ENCODE measurements at places on chromosomes 4 and X.

DNA sequence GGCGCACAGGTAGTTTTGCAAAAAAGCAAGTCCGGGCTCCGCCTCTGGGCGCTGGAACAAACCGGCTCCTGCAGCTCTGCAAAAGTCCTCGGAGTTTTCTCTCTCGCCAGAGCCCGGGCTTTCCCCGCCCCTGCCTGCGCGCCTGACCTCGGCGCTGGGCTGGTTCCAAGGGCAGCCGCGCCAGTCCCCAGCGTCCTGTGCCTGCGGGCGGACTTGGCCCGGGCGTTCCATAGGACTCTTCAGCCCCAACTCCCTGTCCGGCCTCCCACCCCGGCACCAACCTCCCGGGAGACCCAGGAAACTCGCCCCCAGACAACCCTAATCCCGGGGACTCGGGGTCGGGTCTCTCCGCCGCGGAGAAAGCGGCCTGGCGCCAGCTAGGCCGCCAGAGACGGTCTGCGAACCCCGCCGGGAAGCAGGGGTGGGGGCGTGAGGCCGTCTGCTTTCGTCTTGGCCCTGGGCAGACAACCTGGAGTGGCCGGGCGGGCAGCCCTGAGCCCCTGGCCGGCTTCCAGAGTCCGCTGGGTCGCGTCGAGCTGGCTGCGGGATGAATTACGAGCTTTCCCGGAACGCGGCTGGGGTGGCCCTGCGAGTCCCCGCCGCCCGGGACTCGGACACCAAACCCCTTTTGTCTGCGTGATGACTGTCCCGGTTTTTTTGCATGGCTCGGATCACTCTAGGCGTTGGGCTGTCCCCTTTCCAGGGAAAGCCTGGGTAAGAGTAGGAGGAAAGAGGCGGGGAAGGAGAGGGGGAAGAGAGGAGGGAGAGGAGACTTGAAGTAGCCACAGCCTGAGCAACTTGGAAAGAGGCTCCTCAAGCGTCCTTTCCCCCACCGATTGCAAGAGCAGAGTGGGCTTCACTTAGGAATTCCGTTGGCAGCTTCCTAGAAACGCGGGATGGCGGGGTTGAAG, 916 bp downstream of the MXRA5 start:
- no peak for DNase-seq

DNA sequence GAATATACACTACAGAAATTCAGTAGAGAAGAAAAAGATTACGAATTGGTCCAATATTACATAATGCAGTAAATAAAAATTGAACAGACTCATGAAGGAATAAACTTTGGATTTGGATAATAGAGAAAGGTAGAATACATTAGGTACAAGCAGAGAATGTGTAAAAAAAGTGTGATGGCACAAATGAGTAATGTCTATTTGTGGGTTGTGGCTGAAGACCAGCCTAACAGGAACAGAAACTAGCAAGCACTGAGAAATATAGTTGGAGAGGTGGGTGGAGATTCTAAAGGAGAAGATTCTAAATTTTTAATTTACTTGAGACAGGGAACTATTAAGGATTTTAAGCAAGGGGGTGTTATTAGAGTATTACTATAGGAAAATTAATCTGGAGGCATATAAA, 15.2 kb upstream of the CLOCK start:
- DNase-seq = no peak

GRCh38 chr4:17480210-17480927, 31.5 kb downstream of the QDPR start:
- DNase-seq = no peak

DNA sequence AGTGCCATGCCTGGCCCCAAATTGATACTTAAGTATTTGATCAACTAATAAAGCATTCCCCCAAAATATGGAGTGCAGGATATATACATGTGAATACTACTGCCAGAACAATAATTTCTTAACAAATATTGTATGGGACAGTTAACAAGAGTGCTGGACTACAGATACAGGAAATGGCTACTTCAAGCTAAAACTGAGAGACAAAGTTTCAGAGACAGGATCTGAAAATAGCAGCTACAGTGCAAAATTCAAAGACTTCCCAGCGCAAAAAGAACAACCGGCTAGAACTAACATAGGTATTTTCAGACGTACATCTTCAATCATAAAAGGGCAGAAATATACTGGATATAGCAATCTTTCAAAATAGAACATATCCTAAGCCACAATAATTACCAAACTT, 6.3 kb downstream of the ATRX start:
- DNase-seq = no peak

DNA sequence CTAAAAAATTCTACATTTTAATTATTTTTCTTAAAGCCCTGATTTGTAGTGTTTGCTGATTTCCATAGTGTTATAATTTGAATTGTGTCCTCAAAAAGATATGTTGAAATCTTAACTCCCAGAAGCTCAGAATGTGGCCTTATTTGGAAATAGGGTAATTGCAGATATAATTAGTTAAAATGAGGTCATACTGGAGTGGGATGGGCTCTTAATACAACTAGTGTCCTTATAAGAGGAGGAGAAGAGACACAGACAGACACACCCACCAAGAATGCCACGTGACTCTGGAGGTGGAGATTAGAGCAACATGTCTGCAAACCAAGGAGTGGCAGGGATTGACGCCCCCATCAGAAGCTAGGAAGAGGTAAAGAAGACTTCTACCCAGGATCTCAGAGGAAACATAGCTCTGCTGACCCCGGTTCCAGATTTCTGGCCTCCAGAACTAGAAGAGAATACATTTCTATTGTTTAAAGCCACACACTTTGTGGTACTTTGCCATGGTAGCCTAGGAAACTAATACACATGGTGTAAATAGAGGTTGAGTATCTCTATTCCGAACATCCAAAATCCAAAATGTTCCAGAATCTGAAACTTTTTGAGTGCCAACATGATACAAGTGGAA, 70.5 kb upstream of the IRF2 start:
- DNase-seq = no peak

DNA sequence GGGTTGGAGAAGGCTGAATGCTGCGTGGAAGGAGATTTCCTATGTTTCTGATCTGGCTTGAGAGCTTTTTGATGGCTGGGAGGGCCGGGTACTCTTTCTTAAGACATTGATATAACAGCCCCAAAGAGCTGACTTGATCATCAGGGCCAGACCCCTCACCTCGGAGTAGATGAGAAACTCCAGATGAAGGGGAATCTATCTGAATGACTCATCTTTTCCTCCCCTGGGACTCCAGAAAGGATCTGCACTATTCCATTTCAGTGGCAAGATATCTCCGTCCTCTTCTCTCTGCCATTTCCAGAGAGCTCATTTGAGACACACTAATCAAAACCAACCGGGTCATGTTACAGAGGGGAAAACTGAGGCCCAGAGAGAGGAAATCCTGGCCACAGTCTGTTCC, 92.9 kb upstream of the MSX1 start:
- DNase-seq = no peak

GRCh38 chrX:55342533-55343501, 78.1 kb upstream of the PAGE3 start:
- DNase-seq = peak; percentile 0

DNA sequence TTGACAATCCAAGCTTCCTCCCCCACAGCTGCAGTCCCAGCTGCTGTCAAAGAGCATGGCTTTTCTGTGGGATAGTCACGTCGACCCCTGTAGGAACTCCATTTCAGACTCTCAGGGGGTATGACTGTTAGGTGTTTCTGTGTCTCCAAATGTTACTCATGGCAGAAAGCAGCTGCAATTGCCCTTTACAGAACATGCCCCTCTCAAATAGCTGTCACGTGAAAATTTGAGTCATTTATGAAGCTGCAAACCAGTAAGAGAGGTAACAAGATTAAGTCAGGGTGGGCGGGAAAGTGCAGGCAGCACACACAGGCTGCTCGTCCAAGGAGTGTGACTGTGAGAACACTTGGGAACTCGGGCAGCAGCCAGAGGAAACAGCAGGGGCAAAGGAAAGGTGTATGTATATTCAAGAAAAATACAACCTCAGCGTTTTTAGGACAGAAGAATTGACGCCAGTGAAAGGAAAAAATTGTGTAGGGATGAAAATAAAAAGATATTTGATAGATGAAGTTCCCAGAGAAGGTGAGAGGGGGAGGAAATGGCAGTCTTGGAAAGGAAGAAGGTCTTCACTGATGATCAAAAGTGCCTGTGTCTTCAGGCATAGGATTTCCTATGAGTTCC, 66.5 kb upstream of the TMEM184C start:
- peak; percentile 8 for DNase-seq

DNA sequence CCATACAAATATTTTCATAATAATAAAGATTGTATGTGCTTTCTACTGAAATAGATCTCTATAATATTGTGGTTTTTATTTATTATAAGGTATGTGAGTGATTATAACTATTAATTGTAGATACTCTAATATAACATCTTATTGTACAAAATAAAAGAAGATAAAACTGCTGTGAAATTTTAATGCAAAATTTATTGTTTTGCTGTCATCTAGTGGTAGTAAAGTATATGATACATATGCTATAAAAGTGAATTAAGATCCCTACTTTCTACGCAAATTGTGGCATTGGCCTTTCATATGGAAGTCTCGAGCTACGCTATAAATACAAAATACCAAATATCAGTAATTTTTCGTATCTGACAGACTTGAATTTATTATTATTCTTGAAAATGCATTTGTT, 19.3 kb downstream of the YIPF7 start:
- no peak for DNase-seq

GRCh38 chr4:8913121-8913857, 41.6 kb upstream of the HMX1 start:
- DNase-seq = no peak

DNA sequence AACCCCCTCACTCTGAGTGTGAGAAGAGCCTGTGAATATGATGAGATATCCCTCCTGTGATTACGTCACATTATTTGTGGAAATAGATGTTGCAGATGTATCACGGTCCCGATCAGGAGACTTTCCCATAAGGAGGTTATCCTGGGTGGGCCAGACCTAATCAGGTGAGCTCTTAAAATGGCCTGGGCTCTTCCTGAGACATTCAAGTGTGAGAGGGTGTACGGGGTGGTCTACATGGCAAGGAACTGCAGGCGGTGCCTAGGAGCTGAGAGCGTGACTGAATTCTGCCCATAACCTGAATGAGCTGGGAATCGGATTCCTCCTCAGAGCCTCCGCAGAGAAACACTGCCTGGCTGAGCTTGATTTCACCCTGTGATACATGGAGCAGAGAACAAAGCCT, 12.9 kb upstream of the CENPVL1 start:
- no peak for DNase-seq

DNA sequence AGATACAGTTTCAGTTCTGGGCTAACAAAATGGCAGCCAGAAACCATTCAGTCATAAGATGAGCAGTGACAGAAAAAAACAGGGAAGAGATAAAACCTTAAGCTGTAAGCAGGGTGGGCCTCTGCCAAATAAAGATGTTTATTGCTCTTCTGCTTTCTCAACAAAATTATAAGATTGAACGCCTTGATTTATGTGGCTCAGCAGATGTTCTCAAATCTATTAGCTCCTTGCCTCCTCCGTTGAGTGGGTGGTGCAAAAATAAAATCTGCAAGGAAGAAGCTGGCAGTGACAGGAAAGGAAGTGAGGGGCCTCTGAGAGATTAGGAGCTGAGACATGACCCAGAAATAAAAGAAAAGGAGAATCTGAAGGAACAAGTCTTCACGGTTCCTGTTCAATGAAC, 206.6 kb downstream of the PTTG2 start:
- DNase-seq = no peak

DNA sequence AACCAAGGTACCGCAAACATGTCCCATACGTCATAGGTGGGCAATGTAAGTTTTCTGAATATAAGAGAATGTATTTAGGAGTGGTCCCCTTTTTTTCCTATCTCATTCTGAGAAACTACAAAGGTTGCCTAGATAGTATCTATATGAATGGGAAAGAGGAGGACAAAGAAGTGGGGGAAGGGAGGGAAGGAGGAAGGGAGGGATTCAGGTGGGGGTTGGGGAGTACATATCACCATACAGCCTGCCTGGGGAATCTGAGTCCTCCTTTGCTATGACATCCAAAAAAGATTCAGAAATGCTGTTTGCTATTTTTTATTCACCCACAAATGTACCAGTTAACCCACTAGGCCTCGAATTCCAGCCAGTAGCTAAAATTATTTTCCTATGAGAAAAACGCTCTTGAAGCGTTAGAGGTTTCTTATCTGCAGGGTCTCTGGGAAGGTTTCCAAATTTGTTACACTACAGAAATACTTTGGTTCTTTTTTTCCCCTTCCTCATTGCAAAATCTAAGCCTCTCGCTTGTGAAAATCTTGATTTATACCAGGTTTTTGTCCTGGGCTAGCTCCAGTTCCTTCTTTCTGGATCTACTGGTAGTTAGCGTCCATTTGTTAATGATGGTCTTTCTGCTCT, 212.9 kb downstream of the NSUN7 start:
- DNase-seq = no peak

DNA sequence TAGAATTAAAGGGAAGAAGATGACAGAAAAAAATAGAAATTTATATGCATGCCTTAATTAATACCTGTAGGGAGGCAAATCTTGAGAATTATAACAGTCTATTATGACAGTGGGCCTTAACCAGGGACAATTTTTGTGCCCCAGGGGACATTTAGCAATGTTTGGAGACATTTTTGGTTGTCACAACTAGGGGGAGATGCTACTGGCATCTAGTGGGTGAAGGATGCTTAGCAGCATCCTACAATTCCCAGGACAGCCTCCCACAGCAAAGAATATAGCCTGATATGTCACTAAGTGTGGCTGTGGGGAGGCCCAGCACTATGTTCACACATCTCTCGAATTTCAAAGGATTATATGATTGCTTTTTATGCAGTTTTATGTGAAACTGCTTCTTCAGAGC, 10.5 kb downstream of the GPR82 start:
- DNase-seq = no peak

DNA sequence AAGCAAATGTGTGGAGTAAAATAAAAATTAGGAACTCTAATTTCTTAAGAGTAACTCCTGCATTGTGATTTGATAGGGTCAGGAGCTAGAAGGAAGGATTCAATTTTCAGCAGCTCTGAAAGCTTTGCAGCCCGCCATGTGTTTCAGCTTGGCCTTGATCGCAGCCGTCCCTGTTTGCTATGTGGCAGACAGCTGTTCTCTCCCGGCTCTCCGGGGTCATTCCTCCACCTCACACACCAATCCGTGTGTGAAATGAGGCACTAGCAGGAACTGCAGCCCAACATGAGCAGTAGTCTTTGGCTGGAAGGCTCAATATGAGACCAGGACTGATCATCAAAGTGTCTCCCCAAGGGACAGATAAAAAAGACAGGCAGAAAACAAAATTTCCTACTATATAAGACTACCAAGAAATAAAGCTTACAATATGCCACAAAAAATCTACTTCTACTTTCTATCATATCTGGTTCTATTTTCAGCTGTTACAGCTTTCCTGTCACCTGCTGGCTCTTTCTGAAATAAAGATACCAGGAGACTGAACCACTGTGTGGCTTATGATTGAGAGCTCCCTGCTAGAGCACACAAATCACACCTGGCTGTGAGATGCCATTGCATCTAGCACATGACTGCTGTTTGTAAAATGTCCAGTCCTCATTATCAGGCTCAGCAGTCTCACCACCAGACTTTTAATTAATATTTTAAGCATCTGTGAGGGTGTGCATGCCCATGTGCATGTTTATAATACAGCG, 44.1 kb upstream of the SEC24B start:
- DNase-seq = no peak

- no peak for DNase-seq
These were observed 114.6 kb downstream of the TBCK start for GRCh38 chr4:106201373-106201772.

GRCh38 chr4:85700362-85700761, 225.4 kb downstream of the ARHGAP24 start:
- no peak for DNase-seq

- no peak for DNase-seq
These were observed 23.6 kb upstream of the HGFAC start for GRCh38 chr4:3418029-3418762.
